ENCODE measurements at places on chromosomes 7 and 10. TPM values are rescaled to one million over a fixed set of nuclear protein-coding genes. Genes with fewer than 3 reads are reported as not detected.
A peak's percentile ranks its signal among the peaks of the same experiment; 100 is the strongest.

DNA sequence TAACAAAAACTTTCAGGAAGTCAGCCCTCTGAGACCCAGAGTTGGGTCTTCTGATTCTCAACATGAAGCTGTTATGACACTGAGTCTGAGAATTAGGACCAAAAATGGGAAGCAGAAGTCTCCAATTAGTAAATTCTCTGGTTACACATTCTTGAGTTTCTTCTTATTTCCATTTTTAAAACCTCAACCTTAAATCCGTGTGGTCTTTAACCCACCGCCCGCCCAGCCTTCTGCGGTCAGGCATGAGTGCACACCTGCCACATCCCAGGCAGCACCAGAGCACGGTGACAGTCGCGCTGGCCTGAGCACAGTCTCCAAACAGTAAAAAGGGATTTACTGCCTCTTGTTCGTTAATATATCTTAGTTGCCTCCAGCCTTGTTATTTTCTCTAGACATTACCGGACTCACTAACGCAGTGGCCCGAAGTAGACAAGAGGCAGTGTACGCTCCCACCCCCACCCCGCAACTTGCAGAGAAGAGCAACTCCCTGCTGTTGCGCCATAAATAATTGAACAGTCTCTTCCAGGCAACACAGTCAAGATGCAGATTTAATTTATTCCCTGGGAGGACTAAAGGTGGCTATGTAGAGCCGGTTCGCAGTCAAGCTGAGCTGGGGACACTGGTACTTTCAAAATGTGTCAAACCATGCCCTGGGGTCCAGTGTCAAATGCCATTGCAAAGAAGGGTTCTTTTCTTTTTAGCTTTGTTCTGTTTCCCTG, 147.0 kb upstream of the CELF2 start:
- DNase-seq, result no peak

DNA sequence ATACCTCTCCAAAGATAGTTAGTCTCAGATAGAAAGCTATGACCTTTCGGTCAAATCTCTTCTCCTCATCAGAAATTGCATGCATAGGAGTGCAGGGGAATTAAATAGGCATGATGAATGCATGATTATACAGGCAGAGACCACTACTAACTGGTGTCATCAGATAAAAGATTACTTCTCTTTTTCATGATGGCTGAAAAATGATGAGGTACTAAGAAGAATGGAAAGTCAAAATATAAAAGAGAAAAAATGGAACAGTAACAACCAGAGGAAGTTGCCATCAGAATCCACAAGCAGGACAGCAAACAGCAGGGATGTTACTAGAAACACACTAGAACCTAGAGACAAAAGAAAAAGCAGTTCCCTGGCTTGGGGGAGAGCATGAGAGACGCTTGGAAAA, 31.6 kb downstream of the CTTNBP2 start:
- DNase-seq, result no peak

DNA sequence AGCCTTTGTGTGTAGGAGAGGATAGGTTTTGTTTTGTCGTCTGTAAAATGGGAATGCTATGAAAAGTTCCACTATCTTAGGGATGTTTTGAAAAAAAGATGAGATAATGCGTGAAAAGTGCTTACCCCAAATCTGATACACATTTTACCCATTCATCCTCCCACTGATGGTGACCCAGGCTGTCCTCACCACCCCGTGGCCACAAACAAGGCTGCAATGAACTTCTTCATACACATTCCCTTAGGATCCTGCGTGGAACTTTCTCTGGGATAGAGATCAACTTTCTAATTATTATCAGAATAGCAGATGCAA, 399 bp upstream of the OGDHL start:
- DNase-seq, result no peak

DNA sequence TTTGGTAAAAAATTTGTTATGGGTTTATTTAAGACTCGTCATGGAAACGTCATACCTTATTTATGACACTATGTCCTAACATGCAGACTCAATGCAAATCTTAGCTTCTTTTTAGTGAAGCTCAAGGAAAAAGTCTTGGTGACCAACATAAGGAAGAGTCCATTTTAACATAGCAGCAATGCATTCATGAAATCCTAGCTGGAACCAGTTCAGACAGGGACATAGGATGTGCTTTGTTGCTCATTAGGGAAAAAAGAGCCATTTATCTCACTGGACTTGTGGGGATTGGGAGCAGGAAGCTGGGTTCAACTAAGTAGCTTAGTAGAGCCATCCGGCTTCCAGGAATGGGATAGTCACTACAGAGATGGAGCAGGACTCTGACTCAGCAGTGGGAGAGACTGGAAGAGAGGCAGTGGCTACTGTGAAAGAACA, 100.7 kb upstream of the DKK1 start:
- no peak for DNase-seq

DNA sequence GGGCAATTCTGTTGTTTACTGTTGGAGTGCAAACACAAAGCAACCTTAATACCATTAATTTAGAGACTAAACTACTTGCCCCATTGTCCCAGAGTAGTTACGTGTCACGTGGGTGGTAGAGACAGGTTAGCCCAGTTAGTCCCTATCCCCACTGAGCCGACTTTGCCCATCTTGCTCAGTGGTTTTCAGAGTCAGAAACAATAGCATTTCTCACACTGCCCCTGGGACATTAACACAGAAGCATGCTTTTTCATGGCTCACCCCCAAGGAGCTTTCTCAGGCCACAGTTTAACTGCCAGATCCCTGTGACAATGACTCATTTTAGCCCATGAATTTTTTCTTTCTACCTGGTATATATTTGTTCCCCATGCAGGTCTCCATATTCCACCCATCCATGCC, 271.0 kb downstream of the POU6F2 start:
- DNase-seq, result no peak

GRCh38 chr7:138980563-138981291, 462 bp downstream of the KIAA1549 start:
- peak; percentile 49 for DNase-seq

DNA sequence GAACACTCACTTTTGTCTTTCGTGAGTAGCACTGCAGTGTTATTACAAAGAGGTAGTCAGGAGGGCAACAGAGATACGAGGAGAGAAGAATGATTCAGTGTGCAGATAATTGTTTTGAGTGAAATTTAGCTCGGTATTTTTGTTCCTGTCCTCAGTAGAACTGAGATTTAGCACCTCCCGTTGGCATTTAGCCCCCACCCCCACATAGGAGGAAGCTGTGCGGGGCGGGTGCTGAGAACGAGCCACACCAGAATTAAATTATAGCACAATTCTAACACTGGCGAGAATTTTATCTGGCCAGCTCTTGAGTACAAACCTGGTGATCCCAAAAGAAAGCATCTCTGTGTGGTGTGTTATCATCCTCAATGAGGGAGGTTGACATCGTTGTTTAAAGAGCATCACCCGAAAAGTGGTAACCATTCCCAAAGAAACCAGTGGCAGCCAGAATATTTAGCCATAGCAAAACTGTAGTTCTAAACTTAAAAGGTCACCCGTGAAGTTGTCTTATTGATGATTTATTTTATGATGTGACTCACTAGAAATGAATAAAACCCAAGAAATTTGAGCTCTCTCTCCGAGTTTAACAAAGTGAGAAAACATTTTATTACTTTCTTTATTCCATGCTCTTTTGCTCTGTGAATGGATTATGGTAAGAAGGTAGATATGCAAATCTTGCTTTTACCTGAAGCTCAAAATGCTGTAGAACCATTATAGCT, 612.2 kb downstream of the SUGCT start:
- DNase-seq, result no peak

GRCh38 chr7:50321487-50322067, 17.1 kb downstream of the IKZF1 start:
- DNase-seq, result no peak

GRCh38 chr7:153887749-153888569, 164.2 kb upstream of the DPP6 start:
- no peak for DNase-seq

DNA sequence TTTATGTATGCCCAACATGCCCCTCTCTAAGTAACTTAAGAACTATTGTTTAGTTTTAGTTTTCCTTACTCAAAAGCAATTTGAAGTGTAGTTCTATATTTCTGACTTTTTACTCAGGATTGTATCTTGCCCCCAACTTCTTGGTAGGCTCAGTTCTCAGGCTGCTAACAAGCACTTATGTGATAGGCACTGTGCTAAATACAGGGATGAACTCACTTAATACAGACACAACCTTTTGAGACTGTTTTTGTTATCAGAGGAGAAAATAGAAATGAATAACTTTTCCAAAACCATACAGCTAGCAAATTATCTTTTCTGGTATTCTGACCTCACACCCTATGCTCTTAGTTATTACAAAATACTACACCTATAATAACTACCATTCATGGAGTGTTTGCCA, 16.3 kb downstream of the TAX1BP1 start:
- no peak for DNase-seq

DNA sequence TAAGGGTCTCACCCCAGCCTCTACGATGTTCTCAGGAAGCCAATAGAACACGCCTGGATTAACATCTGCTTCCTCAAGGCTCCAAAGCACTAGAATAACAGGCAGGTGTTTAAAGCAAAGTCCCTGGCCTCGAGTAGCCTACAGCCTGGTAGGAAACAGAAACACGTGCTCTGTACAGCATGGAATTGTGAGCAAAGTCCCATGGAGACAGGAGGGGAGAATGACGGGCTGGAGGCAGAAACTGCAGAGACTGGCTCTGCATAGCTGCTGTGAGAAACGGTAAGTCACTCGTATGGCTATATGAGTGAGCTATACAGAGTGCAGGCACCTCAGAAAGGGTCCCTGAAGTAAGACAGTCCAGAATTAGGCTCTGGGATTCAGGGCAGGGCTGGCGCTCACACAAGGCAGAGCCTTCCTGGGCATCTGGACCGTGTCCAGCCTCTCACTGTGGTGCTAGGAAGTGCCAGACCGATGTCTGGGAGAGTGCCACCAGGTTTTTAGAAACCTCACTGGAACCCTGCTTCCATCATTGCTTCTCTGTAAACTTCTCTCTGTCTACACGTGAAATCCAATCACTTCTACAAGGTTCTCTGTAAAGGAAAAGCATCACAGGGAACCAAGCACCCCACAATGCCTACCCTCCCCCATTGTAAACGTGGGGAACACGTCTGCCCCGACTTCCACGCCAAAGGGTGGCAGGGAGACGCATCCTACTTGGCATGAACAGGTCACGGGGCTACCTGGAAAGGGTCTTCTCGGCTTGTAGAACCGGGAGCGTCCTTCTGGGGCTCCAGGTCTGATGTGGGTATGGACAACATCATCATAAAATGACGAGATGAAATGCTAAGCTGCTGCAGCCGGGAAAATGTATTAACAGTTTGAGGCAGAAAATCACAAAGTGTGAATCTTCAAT, 38.8 kb upstream of the SHH start:
- DNase-seq, result no peak

DNA sequence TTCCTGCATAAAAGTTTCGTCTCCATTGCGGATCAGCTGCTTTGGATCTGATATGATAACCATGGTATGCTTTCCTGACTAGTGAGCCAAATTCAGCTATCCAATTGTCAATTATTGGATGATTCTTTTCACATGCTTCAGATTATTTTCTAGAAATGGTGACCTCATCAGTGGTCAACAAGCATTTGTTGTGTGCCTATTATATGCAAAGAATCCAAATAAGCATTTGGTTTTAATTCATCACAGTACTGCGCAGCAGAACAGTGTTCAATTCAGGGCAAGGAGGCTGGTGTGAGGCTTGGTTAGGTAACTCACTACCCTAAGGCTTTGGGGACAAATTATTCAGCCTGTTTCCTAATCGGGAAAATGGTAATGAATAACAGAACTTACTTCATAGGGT, 200.5 kb downstream of the SKAP2 start:
- DNase-seq, result no peak

- DNase-seq, result no peak
Measured at GRCh38 chr10:71921324-71922027, 42.7 kb upstream of the CHST3 start.

GRCh38 chr7:135180122-135180521, 9.6 kb upstream of the CYREN start:
- no peak for DNase-seq

DNA sequence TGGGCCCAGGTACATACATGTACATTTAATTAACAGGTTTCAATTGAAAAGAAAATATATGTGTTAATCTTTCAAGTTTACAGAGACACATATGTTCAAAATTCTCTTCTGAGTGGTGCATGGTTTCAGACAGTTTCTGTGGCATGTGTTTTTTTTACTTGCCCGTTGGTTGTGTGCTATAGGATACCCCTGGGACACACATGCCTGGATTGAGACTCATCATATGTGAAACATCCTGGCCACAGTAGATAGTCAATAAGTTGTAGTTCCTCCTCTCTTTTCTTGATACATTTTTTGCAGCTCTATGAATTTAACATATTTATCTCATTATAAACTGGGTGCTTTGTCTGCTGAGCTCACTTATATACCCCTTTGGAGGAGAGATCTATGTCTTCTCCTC, 207.8 kb upstream of the CTBP2 start:
- no peak for DNase-seq

GRCh38 chr7:10934292-10934691, 39.4 kb upstream of the PHF14 start:
- DNase-seq, result no peak

DNA sequence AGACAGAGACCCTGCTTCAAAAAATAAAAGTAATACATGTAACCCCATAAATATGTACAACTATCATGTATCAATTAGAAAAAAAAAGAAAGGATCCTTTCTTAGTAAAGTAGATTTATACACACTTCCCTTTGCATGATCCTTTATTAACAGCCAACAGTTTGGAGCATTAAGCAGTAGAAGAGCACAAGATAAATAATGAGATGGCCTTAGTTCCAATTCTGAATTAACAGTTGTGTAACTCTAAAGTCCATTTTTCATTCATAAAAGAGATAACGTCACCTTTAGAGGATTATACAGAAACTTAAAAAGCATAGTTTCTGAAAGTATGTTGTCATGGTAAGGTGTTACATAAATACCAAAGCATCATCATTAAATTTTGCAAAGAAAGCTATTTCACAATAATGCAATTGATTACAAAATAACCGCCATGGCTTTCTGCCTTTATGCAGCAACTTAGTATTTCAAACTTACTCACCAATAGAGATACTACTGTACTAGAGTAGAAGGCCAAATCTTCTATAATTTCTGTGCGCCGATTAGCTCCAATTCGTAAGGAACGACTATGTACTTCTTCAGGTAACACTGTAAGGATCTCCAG, 40.3 kb downstream of the TNPO3 start:
- DNase-seq, result no peak

GRCh38 chr7:127954357-127954748, 76.9 kb downstream of the LRRC4 start:
- no peak for DNase-seq

- DNase-seq, result no peak
Measured at GRCh38 chr10:71767420-71768035, 5.8 kb downstream of the VSIR start.

The SLC16A12 gene
- 10.9 TPM for total RNA-seq

The PON1 gene
- 0.26 TPM for total RNA-seq

The ELN gene
- 3.9 TPM for total RNA-seq

The HOXA7 gene
- not detected for total RNA-seq

The TMEM176A gene
- 0.74 TPM for total RNA-seq

The TUBB8 gene
- 2.4 TPM for total RNA-seq

The INSYN2A gene
- total RNA-seq, result 0.13 TPM

The MDFIC gene
- 7.4 TPM for total RNA-seq

The NEURL1 gene
- total RNA-seq, result 1.2 TPM

The EIF5AL1 gene
- 0.17 TPM for total RNA-seq

The SPDYE8 gene
- not detected for total RNA-seq

The NEBL gene
- 9.7 TPM for total RNA-seq

The HABP2 gene
- total RNA-seq, result 0.09 TPM

The HOGA1 gene
- total RNA-seq, result 0.15 TPM

The TMEM270 gene
- total RNA-seq, result not detected

Measured in WTC11 (cell line).